Activated naive CD8-positive, alpha-beta T cell treated with anti-CD3 and anti-CD28 coated beads for 36 hours (primary cell): ENCODE measurements at places on chromosomes 6 and 20. TPM values are rescaled to one million over a fixed set of nuclear protein-coding genes. Genes with fewer than 3 reads are reported as not detected.

GRCh38 chr6:13175759-13176158 is 152.6 kb downstream of the TBC1D7 start:
- no peak for DNase-seq

GRCh38 chr6:83808926-83809325 is 44.2 kb upstream of the RIPPLY2 start:
- DNase-seq, result no peak

GRCh38 chr6:163707387-163708355 is 293.2 kb downstream of the QKI start:
- no peak for DNase-seq

DNA sequence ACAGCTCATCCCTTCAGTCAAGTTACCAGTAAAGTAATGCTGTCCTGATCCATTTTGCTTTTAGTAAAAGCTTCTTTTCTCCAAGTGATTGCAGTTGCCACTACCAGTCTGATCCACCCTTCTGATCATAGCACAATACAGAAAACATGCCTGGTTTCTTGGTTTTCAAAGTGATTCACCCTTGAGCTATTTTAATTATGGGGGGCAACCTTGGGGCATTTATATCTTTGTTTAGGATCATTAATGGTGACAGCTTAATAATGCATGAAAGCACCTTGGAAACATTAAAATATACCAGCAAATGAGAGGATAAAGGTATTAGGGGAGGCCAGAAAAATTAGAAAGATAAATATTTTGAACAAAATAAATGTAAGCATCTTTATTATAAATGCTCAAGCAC is 38.4 kb downstream of the LRRC1 start:
- no peak for DNase-seq

GRCh38 chr6:143741480-143741879 is 63.7 kb downstream of the PHACTR2 start:
- DNase-seq, result no peak

DNA sequence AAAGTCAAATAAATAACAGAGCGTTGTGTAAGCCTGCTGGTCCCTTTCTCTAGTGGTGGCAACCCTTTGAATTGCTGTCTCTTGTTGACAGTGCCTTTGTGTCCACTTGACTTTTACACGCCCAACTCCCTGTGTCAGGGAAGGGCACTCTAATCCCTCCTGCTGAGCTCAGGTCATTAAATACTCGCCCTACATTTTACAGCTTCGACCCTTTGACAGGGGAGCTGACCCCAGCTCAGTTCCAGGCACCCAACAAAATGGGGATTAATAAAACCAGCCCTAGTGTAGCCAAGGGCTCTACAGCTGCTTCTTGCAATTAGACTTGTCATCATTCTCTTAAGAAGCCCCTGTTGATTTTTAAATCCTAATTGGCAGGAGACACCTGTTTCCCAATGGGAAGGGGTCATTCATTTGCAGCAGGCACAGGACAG is 308.2 kb downstream of the EYA4 start:
- DNase-seq, result no peak

DNA sequence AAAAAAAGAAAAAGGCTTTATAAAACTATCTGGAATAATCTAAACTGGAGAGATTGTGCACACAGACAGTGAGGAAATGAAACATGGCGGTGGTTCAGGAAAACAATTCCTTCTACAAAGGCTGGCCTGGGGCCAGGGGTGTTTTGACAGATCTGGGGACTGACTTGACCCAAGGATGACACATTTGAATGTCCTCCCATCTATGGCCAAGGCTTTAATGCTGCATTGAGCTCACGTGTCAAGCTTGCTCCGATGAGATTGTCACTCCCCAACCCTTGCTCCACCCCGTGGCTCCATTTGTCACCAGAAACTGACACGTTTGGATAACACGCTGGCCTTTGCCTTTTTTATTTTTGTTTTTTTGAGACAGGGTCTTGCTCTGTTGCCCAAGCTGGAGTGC is 156.1 kb downstream of the ZFP64 start:
- no peak for DNase-seq

GRCh38 chr20:33401921-33402369 is 626 bp upstream of the CDK5RAP1 start:
- DNase-seq, result peak; percentile 13

The KCNK5 gene
- 19.6 TPM for total RNA-seq

DNA sequence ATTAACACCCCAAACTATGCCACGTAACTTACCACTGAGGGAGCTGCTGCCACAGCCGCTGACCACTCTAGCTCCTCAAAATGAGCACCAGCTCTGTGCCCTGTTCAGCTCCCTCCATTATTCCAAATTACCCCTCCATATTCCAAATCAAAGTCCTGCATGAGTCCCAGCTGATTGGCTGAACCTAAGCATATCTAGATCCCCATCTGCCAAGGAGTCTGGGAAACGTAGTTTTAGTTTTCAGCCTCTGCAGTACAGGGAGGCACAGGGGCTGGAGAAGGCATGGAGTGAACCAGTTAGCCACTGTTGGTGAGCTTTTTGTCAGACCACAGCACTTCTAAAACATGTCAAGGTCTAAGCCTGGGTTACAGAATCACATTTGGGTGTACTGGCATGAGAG is 15.9 kb downstream of the UNC5CL start:
- no peak for DNase-seq

DNA sequence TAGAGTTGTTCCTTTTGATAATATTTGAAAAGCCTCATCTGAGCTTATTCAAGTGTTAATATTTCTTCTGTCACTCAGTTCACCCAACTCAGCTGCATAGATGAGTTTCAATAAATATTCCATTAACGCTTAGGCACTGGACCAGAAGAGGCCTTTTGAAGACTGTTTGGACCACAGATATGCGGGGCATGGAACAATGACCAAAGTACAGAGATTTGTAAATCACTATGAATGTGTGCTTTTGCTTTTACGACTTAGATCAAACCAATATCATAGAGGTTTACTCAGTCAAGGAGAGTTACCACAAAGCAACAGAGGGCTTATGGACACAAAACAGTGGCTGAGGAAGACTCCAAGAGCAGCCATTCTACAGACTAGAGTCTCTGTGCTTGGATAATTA is 99.9 kb downstream of the RTN4IP1 start:
- no peak for DNase-seq

GRCh38 chr6:54020334-54020733 is 90.9 kb upstream of the MLIP start:
- no peak for DNase-seq

GRCh38 chr6:109454496-109455436 is 806 bp downstream of the MICAL1 start:
- peak; percentile 72 for DNase-seq

The OTOR gene
- total RNA-seq, result not detected

DNA sequence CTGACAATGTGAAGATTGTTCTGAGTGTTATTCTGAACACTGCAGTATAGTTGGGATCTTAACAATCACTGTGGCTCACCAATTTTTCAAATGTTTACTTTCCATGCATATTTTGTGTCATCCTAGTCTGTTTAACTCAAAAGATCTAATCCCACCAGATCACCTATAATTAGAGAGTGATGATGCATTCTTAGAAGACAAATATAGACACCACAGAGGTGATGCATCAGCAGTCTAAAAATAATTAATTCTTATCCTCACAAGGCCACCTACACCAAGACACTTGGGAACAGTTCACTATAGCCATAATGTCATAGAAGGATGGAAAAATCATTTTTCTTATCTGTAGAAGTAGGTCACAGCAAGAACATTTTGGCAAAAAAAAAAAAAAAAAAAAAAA is 154.8 kb downstream of the UBE3D start:
- DNase-seq, result no peak

The AIF1 gene
- total RNA-seq, result 150 TPM

DNA sequence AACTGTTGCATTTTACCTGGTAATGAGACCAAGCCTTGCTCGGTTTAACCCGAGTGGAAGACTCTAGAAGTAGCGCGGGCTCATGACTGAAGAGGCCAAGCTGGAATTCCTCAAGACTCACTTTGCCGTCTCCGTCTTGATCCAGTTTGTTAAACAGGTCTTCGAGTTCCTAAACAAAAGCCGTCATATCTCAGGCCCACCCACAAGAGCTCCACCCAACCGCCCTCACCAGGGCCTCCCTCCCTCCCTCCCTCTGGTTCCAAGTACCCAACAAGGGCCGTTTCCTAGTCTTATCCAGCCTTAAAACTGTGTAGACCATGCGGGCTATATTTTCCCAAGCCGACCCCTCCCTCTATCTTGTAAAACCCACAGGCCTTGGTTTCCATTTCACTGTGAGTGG is 81.4 kb downstream of the NINL start:
- DNase-seq, result no peak

GRCh38 chr6:39471954-39472659 is 149.6 kb upstream of the KCNK16 start:
- DNase-seq, result no peak

The GJA10 gene
- total RNA-seq, result not detected

The KPNA5 gene
- total RNA-seq, result 9.0 TPM

The DZANK1 gene
- 1.9 TPM for total RNA-seq

DNA sequence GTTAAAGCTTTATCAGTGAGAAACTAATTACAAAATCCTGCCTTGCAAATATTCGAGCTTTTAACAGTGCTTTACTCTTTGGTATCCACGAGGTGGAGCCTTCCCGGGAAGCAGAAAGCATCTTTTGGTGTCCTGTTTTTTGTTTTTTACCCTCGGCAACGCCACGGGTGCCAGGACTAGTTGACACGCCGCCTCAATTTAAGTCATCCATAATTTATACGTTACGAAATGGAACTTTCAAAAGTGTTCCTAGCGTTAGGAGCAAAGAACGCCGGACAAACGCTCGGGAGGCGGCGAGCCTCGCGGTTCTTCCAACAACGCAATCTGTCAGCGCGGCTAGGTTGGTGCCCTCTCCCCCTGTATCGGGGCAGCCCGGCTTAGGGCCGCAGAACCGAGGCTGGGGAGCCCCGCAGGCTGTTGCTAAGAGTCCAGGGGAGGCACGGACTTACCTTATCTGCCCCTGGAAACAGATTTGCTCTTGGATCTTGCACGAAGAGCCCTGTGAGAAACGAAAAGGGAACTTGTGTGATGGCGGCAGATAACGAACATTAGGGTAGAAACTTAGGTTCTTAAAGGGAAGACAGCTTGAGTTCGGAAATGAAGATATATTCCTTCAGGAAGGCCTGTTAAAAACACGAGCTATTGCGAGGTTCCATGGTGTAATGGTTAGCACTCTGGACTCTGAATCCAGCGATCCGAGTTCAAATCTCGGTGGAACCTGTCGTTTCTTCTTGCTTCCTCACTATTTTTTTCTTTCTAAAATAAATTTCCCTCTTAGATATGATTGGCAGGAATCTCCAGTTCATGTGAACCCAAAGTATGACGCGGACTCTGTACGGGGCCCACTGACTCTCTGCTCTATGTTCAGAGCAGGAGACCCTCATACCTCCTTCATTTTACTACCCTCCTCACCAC is 46.2 kb upstream of the ZNF184 start:
- peak; percentile 55 for DNase-seq

DNA sequence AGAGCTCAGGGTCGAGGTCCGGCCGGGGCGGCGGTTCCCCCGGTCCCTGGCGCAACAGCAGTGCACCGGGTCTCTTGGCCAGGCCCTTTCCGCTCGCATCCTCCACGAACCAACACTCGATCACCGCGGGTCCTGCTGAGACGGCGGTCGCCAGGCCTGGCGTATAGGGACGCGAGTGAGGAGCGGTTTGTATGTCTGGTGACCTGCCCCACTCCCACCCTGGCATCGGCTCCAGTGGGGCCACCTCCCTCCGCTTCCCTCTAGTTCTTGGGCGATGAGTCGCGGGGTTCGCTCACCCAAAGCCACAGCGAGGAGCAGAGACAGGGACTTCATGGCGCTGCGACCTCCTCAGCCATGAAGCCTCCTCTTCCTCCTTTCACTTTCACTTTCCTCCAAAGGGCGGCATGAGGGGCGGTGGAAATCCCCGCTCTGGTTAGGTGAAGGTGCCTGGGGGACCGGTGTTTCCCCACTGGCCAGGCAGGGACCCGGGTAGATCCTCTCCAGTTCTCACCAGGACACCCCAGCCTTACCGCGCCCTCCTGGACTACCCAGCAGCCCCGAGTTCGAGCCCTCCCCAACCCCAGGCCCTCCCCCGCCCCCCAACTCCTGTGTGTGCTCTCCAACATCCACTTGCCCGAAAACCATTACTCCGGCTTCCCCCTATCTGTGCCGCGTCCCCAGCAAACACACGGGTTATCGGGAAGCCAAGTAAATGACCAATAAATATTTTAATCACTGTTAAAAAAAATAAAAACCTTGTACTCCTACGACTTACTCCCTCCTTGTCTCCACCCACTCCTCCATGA is at the start of gene TAPBP:
TAPBP (minus strand) TSS at position 370 of the 806 bp plus-strand sequence; CDS start at position 333, 37 bp downstream.
- DNase-seq, result peak; percentile 92

DNA sequence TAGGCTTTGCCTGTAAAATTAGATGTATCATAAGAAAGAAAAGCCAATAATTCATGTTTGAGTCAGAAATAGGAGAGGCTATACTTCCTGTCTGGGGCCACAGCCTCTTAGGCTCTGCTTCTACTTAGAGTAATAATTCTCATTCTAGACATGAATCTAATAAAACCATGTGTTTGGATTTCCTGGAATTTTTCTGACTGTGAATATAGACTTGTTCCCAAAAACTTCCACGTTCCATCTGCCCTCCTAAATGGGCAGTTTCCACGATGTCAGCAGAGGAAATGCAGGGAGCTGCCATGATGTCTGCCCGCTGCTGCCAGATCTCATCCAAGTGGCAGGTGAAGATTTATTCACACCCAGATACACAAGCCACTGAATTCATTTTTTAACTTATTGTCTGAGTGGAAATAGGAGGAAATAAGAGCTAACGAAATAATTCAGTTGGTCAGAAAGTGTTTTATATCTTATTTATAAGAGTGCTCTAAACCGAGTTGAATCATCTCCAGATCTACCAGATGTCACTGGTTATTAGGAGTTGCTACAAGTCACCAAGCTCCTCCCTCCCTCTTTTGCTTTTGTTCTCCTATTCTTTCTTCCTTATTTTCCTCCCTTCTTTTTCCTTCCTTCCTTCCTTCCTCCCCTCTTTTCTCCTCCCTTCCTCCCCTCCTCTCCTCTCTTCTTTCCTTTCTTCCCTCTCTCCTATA is 69.3 kb downstream of the ALDH8A1 start:
- DNase-seq, result no peak

- DNase-seq, result no peak
These were observed 14.5 kb downstream of the BCL2L1 start for GRCh38 chr20:31707994-31708735.

DNA sequence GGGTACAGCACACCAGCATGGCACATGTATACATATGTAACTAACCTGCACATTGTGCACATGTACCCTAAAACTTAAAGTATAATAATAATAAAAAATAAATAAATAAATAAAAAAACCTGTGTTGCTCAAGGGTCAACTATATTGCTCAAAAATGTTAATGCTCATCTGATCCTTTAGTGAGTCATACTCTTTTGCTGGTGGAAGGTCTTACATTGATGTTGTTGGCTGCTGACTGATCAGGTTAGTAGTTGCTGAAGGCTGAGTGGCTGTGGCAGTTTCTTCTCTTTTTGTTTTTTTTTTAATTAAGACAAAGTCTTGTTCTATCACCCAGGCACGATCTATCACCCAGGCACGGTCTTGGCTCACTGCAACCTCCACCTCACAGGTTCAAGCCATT is 29.6 kb upstream of the SMIM26 start:
- DNase-seq, result no peak

The OVOL2 gene
- total RNA-seq, result not detected
